ENCODE measurements at places on chromosomes 6 and 20.

- no peak overlapping the region for H3K27ac ChIP-seq
- H3K4me1 ChIP-seq: no peaks in the 10 kb centered on the region
- no peak overlapping the region for H3K4me3 ChIP-seq
Measured at GRCh38 chr20:24309596-24309995, 159.8 kb upstream of the SYNDIG1 start.

GRCh38 chr6:87104667-87105066 is 9.8 kb upstream of the CGA start:
- no peaks in the 10 kb centered on the region for H3K27me3 ChIP-seq
- no peak for DNase-seq
- no peaks in the 10 kb centered on the region for H3K36me3 ChIP-seq
- H3K27ac ChIP-seq: no peak overlapping the region

DNA sequence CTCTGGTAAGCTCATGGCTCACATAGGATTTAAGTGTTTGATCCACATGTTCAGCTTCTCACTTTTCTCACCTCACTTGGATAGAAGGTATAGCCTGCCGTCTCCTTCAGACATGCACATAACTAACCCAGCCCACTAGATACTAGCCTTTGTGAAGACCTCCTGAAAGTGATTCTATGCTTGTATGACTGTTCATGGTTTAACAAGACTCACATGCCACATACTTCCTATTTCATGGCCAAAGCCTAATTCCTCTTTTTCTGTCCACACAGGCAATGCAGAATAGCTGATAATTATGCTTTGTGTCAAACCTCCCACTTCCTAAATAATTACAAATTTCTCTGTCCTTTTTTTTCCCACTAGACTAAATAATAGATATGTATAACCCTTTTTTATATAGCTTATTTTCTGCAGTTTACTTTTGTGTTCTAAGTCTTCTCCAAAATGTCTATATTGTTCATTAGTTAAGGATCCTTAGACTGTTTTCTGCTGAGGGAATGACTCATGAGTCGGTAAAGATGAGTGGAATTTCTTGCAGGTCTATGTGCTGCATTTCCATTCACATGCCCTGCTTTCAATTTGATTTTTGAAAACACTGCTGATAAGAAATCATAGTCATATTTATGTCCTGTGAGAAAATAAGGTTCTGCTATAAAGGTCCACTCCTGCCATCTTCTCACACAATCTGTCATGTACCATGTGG is 43.0 kb downstream of the HDDC2 start:
- DNase-seq: no peak
- H3K27me3 ChIP-seq: no peaks in the 10 kb centered on the region
- H3K4me3 ChIP-seq: no peak overlapping the region
- H3K36me3 ChIP-seq: no peaks in the 10 kb centered on the region
- H3K4me1 ChIP-seq: no peaks in the 10 kb centered on the region

- DNase-seq: no peak
- H3K27me3 ChIP-seq: no peaks in the 10 kb centered on the region
- no peaks in the 10 kb centered on the region for H3K36me3 ChIP-seq
- no peaks in the 10 kb centered on the region for H3K4me1 ChIP-seq
Measured at GRCh38 chr6:16292942-16293341, 54.6 kb downstream of the GMPR start.

DNA sequence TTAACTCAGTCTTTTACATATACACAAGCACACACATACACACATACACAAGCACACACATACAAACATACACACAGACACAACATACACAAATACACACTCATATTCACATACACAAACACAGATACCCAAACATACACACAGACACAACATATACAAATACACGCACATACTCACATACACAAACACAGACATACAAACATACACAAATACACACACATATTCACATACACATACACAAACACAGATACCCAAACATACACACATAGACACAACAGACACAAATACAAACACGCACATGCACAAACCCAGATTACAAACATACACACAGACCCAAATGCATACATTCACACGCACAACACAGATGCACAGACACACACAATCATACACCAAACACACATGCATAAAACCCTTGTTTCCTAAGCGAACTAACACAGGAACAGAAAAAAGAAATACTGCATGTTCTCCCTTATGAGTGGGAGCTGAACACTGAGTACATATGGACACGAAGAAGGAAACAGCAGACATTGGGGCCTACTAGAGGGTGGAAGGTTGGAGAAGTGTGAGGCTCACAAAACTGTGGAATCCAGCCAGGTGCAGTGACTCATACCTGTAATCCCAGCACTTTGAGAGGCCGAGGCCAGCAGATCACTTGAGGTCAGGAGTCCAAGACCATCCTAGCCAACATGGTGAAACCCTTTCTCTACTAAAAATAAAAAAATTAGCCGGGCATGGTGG is 34.2 kb downstream of the PIM1 start:
- DNase-seq: no peak
- H3K27me3 ChIP-seq: no peaks in the 10 kb centered on the region
- H3K4me1 ChIP-seq: no peaks in the 10 kb centered on the region
- H3K4me3 ChIP-seq: no peak overlapping the region

DNA sequence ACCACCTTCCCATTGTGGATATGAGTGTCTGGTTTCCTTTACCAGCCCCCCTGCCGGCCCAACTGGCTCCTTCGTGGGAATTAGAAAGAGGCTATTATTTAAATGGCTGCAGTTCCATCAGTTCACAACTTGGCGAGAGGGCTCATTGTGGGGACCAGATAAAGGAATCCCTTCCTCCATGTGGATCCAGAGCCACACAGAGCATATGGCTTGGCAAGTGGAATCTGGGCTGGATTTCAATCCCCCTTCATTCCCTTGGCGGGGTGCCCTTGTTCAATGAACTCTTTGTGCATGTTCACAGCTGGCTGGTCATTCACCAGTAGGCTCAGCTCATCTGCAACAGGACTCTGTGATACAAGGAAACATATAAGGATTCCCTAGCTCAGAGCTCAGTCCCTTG is 140.6 kb downstream of the OPN5 start:
- H3K4me1 ChIP-seq: no peaks in the 10 kb centered on the region
- DNase-seq: no peak
- H3K36me3 ChIP-seq: no peaks in the 10 kb centered on the region
- H3K4me3 ChIP-seq: no peak overlapping the region
